ENCODE measurements at places on chromosomes 4 and X.

DNA sequence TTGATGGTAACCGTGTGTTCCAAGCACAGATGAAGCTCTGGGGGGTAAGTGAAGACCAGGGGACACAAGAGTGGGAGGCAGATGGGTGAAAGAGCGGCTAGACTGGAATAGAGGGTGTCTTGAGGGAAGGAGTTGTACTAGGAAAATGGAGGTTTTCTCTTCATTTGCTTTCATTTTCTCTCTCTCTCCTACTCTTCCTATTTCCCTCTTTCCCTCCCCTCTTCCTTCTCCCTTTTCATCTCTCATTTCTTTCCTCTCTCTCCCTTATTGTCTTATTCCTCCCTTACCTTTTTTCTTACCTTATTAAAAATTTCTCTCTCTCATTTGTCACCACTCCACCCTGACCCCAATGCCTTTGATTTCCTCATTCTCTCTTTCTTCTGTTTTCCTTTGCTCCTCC lies 3.0 kb downstream of the ITGB1BP2 start:
- DNase-seq = no peak

GRCh38 chr4:123599061-123599919 lies 202.7 kb downstream of the SPRY1 start:
- DNase-seq = no peak

GRCh38 chr4:128942607-128943006 lies 133.1 kb downstream of the JADE1 start:
- DNase-seq = no peak

- DNase-seq = no peak
Measured at GRCh38 chr4:104494185-104494584, 509 bp downstream of the CXXC4 start.

DNA sequence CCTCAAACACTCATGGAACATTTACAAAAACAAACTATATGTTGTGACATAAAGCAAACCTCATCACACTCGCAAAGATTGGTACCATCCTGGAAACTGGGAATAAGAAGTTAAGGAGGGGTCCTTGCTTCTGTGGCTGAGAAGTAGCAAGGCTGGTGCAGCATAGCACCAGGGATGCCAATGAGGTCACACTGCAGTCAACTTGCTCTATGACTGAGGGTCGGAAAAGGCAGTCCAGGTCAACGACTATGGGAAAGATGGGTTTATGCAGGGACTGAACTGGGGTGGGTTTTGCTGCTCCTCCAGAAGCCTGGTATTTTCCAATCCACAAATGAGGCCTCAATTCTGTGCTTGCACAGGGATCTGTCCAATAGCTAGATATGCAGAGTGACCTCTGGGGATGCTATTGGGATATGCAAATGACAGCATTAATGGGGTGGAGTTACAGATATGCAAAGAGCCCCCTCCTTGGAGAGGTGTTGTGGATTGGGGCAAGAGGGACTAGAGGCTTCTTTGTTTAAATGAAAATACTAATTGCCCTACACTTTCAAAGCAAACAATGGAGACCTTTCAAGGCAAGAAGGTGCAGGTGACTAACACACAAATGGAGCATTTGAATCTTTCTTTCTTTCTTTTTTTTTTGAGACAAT lies 7.2 kb upstream of the IL13RA1 start:
- DNase-seq = no peak

DNA sequence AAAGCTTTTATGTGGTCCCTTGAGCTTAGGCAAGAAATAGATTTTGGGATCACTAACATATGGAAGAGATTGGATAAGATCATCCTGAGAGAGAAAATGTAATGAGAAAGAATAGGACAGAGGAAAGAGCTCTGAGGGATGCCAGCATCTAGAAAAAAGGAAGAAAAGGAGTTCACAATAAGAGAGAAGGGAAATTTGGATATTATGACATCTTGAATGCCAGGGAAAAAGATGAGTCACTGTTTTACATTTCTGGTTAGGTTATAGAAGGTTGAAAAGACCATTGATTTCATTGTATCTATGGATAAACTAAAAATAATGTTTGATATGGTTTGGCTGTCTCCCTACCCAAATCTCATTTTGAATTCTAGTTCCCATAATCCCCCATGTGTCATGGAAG lies 208.5 kb downstream of the MAD2L1 start:
- DNase-seq = no peak

GRCh38 chr4:153877898-153878297 lies 89.0 kb upstream of the SFRP2 start:
- DNase-seq = no peak

- DNase-seq = no peak
Measured at GRCh38 chr4:10168151-10168550, 51.6 kb upstream of the WDR1 start.

DNA sequence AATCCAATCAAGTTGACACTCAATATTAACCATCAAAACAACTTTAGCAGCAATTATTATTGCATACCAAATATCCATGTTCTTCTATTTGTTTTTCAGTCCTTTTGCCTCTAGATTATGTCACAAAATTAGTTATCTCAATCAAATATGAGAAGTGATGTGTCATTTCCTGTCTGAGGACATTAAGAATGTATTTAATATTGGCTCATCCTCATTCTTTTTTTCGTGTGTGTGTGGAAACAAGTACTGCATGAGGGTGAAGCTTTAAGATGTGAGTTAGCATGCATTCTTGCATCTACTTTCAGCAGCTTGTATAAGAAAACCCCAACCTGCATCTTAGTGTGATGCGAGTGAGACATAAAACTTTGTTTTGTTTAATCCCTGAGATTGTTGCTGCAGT lies 301.4 kb downstream of the GRIA2 start:
- DNase-seq = no peak

DNA sequence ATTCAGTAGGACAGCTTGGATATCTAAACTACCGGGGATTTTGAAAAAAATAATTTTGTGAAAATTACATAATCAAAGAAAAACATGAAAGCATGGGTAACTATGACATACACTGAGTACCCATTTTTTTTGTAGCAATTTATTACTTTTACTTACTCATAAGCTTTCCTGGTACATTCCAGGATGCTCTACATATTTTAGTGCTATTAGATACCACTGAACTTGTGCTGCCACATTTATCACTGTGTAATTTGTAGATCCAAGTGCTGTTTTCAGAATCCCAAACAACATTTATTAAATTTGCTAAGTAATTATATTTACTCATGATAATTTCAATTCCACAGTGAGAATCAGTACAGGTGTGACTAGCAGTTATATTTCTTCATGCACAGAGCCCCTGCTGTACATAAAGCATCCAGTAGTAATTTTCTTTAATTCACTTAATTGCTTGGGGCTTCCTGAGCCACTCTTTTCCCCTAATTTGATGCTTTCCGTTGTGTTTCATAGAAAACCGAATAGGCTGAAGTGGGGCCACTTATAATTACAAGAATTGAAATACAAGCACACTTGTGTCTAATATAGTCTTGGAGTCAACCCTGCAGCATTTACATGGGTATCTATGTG lies 2254.4 kb downstream of the ARAP2 start:
- no peak for DNase-seq

GRCh38 chr4:187668526-187669082 lies 327.0 kb upstream of the ZFP42 start:
- DNase-seq = no peak

DNA sequence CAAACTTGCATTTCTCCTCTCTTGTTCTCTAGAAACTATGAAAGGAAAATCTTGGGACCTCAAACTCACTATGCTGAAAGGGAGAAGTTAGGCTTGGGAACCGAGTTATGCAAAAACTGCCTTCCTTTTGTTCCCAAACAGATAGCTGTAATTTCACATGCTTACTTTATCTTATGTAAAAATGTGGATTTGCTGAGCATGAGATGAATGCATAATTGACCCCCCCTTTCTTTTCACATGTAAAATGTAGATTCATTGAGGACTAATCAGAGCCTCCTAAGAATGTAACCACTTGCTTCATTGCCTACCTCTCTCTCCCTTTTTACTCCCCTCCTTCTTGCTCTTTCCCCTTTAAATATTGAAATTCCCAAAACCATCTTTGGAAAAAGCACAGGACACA lies 18.0 kb downstream of the TBC1D9 start:
- no peak for DNase-seq

DNA sequence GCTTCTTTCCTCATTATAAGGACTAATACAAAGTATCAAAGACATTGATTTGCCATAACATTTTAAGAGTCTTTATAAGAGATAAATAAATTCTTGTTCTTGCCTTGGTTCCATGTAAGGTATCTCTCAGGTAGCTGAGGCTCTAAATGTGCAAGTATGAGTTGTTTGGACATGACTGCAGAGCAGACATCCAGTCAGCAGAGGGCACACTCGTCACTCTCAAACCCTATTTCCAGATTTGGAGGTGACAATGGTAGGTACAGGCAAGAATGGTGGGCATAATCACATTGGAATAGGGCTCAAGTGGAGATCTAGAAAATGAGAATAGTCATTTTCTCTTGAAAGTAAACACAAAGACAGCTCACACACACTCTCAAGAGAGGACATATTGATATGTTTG lies 133.3 kb upstream of the ZIC3 start:
- no peak for DNase-seq

- no peak for DNase-seq
Measured at GRCh38 chrX:10549280-10549679, 71.1 kb downstream of the MID1 start.

DNA sequence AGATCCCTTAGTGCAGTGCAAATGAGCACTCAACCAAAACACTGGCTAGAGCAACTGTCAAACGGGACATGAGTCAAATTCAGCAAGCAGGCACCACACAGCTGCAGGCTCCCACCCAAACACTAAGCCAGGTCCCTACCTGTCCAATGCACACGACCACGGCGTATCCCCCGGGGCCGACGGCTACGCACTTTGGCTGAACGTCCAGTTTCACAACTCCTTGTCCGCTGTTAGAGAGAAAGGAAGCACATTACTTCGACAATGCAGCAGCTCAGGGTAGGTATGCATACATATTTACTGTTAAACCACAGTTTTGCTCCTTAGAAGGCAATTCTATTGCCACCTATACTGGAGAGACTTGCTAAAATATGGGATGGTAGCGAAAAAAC lies 35.4 kb downstream of the WDR1 start:
- DNase-seq = no peak

DNA sequence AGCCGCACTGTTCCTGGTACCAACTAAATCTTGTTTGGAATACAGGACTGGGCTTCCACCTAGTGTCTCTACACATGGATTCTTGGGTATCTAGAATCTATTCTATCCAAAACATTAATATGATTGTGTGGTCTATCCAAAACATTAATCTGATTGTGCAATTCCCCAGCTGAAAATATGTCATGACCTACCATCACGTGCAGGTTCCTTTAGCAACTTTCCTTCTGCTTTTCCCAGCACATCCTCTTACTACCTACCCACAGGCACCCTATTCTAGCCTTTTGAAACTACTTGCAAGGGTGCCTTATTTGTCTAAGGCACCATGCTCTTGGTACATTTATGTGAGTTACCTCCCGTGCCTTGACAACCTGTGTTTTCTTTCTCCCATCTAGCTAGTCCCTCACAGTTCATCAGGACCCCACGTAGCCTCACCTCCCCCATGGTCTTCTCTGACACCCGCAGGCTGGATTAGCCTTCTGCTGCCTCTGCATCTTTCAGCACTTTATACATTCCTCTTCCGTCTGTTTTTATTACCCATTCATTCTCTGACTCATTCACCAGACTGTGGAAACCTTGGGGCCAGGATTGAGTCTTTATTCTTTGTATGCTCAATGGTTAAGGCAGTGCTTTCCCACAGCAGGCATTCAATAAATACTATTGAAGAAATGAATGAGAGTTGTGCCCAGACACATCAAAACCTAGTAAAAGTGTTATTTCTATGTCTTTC lies 88.8 kb upstream of the FAM9B start:
- DNase-seq = no peak

- DNase-seq = no peak
Measured at GRCh38 chr4:76757418-76757939, 140.5 kb downstream of the SOWAHB start.

GRCh38 chr4:177047070-177047850 lies 254.5 kb upstream of the VEGFC start:
- DNase-seq = peak; percentile 9

GRCh38 chr4:3676907-3677747 lies 89.1 kb upstream of the ADRA2C start:
- no peak for DNase-seq

DNA sequence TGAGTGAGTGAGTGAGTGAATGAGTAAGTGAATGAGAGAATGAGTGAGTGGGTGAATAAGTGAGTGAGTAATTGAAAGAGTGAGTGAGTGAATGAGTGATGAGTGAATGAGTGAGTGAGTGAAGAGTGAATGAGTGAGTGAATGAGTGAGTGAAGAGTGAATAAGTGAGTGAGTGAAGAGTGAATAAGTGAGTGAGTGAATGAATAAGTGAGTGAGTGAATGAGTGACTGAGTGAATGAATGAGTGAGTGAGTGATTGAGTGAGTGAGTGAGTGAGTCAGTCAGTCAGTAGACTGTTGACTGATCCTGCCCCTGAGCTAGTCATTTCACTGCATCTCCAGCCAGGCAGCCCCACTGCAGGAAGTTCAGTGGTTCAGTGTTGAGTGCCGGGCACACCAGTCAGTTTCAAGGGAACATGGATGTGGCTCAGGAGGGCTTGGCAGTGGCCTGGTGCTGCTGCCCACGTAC lies 228.4 kb upstream of the PSAPL1 start:
- no peak for DNase-seq

- no peak for DNase-seq
Measured at GRCh38 chr4:172725581-172725980, 443.0 kb upstream of the GALNT7 start.

GRCh38 chr4:4507923-4508322 lies 33.9 kb downstream of the STX18 start:
- DNase-seq = no peak

DNA sequence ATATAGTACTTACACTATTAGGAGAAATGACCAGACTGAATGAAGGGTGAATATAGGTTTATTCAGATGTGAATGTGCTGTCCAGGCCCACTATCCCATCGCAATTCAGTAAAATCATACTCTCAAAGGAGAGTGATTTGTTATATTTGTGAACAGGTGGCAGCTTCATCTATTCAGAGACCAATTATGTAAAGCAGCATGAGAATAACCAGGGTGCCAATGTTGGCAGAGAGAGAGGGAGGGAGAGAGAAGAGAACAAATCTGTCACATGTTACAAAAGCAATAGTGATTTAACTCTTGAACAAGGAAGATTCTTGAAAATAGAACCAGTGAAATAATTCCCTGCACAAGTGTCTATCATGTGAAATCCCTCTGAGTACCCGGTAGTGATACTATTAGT lies 38.9 kb upstream of the TLL1 start:
- no peak for DNase-seq

DNA sequence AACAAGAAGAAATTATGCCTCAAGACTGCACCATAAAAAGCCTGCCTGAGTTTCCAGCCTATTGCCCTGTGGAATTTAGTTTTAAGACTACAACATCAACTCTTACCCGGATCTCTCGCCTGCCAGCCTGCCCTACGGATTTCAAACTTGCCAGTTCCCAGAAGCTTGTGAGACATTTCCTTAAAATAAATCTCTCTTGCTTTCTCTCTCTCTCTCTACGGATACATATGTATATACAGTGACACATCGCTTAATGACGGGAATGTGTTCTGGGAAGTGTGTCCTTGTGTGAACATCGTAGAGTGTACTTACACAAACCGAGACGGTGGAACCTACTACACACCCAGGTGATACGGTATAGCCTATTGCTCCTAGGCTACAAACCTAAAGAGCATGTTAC lies 79.5 kb downstream of the CLNK start:
- no peak for DNase-seq

- DNase-seq = no peak
Measured at GRCh38 chrX:46991664-46992063, 79.4 kb downstream of the JADE3 start.

GRCh38 chr4:167177925-167178324 lies 56.4 kb downstream of the SPOCK3 start:
- DNase-seq = no peak

GRCh38 chrX:93346309-93346708 lies 327.1 kb downstream of the NAP1L3 start:
- DNase-seq = no peak
